ENCODE measurements at places on chromosomes 1 and 21.

- DNase-seq, result no peak
These were observed 17.8 kb downstream of the HLCS start for GRCh38 chr21:36948686-36949085.

DNA sequence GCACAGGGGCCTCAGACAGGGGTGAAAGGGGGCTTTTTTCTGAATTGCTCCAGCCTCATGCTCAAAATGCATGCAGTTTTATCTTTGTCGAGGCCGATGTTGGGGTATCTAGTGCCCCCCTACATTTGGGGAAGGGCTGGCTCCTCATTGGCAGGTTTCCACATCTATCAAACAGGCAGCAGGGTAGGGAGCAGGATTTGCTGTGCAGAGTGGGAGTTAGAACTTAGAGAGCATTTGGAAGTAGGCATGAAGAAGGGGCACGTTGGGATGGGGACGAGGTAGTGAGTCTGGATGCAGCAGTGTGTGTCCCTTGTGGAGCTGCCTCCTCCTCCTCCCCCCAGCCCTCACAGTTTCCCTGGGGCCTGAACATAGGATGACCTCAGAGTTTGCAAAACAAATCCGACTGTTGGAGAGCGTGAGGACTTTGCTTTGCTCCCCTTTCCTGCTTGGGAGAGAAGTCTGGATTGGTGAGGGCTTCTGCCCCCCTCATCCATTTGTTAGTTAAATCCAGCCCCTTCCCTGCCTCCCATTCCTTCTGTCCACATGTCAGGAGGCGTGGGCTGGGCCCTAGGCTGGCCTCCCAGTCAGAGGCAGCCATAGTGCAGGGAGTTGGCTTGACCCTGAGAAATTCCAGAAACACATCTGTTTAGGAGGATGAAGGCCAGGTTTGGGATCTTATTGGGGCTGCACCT, 36.9 kb upstream of the GPR37L1 start:
- DNase-seq, result no peak

- no peak for DNase-seq
These were observed 21.2 kb downstream of the TMEM63A start for GRCh38 chr1:225860876-225861441.

DNA sequence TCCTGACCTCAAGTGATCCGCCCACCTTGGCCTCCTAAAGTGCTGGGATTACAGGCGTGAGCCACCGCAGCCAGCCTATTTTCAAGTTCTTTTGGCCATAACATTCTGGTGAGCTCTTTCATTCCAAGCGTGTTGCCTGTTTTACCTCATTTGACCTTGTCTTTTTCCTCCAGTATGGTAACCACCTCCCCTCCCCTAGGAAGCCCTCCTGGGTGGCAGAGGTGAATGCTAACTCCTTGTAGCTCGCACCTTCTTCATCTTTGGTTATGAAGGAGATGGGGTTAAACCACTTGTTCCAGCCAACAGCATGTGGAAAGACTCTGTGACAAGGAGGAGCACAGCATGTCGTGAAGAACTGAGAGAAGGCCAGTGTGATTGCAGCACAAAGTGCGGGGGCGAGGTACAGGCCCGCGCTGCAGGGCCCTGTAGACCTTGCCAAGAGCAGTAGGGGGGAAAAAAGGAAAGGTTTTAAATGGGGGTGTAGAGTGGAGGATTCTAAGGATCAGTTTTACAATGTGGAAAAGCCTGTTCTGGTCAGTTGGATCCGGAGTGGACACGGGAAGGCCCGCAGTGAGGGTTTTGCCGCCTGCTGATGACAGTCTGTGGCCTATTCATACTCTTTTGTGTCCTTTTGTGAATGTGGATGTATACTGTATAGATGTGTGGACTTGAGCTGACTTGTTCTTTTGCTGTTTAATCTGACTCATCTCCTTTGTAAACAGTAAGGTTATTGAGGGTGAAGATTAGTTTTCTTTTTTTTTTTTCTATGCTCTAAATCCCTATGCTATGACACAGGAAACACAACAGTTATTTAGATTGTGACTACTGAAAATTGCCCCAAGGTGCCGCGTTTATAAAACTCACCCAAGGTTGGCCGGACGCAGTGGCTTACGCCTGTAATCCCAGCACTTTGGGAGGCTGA, 7.5 kb upstream of the ZNF436 start:
- no peak for DNase-seq

DNA sequence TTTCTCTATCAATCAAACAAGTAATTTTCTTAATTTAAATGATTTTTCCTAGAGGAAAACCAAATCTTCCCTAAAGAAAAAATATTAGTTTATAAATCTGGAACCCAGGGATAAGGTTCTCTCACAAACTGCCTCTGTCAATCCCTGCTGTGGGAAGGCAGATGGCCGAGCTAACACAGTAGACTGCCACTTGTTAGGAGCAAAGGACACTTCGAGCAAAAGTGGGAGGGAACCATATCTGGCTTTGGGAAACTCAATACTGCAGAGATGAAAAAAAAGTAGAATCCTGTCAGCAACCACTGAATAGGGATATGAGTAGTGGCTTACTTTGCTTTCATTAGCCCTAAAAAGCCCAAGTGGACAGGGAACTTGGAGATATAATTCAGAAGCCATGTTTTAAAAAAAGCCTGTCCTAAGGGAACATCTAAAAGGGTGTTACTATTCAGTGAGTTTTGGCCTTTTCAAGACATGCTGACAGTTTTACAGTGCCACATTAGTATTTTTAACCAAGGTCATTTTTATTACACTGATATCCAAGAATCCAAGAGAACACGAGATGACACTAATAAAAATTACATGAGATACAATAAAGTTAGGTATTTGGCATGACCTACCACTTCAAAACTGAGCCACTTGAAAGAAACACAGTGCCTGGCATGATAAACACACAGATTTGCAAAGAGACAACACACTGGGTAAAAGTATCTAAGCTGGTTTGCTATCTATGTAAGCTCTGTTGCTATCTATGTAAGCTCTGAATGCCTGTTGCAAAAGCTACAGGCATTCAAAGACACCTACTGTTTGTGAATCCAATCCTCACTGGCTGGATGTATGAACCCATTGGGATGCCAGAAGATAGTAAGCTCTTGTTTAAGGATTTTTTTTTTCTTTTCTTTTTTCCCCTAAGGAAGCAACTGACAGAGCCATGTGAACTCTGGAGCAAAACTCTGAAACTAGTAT, 21.4 kb downstream of the TEX38 start:
- no peak for DNase-seq

DNA sequence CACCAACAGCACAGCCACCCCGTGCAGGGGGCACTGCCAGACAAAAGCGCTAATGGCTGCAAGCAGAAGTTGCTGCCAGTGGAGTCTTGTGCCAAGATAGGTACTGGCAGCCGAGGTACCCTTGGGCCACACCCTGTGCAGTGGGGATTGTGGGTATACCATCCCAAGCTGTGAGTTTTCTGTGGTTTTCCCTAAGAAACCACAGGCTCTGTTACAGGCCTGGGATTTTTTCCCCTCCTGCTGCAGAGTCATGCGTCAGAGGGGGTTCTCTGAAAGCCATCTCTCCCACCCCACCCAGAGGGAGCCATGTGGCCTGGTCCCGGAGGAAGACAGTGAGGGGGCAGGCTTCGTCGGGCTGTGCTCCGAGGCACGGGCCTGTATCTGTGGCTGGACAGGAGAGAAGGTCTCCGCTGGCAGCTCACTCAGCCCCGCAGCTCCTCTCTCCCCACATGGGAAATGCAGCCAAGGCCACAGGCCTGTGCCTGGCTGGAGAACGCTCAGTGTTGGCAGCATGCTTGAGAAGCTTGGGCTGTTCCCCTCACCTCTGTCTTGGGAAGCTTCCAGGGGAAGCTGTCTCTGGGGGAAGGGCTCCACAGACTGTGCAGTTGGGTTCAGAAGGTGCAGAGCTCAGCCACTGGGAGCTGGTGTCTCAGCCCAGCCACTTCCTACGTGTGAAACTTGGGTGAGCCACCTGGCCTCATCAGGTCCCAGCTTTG, 42.5 kb downstream of the NEK2 start:
- no peak for DNase-seq

- DNase-seq, result no peak
These were observed 170.0 kb upstream of the L1TD1 start for GRCh38 chr1:62024690-62025089.

DNA sequence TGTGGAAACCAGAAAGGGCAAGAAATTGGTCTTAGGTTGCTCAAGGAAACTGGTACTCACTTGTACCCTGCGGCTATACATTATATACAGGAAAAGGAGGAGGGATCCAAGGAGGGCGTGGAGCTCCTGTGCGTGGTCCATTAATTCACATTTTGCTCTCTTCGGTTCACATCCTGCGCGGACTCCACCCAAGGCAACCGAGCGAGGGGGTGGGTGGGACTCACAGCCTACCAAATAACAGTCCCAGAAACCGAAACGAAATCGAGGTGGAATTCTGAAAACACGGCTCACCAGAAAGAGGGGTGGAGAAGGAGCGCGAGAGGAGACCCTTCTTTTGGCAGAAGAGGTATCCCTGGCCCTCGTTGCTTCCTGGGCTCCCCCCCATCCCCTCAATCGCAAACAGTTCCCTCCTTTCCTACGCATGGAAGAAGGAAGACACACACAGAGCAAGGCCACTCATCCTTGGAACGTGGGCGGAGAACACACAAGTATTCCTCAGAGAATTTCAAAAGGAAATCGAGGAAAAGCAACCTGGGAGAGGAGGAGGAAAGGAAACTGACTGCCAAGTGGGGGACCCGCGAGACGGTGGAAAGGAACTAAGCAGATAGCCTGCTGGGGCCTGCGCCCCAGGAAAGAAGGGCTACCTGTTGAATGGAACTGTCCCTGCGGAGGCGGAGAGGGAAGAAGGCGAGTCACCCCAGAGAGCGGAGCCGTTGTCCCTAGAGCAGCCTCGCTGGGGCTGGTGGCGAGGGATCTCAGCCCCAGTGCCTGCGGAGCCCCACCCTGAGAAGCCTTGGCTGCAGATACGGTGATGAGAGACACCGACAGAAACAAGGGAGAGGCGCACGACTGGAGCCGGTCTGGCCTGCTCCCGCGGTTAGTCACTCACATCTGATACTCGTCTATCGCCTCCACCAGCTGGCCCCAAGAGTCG, 705 bp downstream of the AIDA start:
- DNase-seq, result peak; percentile 73

GRCh38 chr1:86487811-86488141, 19.0 kb downstream of the CLCA1 start:
- no peak for DNase-seq

DNA sequence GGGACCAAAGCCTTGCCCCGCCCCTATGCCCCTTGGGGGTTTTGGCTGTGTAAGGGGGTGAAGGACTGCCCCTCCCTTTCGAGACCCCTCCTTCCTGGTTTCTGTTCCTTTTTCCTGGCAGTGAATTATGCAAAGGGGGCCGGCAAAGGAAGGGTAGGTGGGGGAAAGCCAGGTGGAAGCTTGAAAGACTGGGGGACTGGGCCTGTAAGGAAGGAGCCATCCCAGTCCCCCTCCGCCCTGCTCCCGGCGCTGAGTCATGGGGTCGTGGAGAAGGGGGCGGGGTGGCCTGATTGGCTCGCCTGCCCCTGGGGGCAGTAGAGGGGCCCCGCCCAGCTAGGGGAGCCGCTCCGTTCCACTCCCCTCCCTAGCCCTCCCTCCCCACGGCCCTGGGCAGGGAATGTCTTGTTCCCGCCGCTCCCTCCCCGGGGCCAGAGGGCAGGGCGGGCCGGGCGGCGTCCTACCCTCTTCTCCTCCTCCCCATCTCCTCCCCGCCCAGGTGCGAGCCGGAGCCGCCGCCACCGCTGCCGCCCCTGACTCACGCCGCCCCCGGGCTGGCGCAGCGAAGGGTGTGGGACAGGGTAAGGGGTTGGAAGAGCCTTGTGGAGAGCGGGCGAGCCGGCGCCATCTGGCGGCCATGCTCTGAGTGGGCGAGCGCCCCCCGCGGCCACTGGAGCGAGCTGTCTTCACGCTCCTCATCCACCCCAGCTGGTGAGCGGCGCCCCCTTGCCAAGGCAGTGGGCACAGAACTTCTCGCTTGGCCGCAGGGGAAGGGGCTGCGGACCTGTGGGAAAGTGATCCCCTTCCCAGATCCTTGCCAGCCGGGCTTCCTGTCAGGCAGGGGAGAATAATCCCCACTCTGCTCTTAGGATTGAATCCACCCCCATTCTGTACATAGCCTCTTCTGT, 14.7 kb downstream of the ZBTB7B start:
- DNase-seq, result peak; percentile 77

- DNase-seq, result no peak
These were observed 1363.2 kb upstream of the ADGRL4 start for GRCh38 chr1:80369780-80370179.

GRCh38 chr1:246280551-246280950, 226.5 kb downstream of the SMYD3 start:
- peak; percentile 21 for DNase-seq

DNA sequence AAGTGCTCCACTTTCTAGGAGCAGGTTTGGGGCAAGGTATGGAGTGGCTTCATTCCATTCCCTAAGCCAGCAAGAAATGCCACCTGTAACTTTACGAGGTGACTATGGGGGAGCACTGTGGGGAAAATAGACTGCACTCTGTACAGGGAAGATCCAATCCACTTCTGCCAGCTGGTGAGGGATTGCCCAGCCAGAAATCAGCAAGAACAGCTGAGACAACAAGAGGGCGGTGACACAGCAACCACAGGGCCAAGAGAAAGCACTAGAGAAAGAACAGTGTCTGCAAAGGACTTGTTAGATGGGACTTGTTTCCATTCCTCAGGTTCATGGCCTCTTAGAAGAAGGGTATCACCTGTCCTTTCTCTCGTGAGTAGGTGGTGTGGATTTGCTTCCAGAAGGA, 19.6 kb downstream of the CAPN8 start:
- no peak for DNase-seq

GRCh38 chr1:167457936-167458584, 60.3 kb downstream of the CD247 start:
- no peak for DNase-seq

DNA sequence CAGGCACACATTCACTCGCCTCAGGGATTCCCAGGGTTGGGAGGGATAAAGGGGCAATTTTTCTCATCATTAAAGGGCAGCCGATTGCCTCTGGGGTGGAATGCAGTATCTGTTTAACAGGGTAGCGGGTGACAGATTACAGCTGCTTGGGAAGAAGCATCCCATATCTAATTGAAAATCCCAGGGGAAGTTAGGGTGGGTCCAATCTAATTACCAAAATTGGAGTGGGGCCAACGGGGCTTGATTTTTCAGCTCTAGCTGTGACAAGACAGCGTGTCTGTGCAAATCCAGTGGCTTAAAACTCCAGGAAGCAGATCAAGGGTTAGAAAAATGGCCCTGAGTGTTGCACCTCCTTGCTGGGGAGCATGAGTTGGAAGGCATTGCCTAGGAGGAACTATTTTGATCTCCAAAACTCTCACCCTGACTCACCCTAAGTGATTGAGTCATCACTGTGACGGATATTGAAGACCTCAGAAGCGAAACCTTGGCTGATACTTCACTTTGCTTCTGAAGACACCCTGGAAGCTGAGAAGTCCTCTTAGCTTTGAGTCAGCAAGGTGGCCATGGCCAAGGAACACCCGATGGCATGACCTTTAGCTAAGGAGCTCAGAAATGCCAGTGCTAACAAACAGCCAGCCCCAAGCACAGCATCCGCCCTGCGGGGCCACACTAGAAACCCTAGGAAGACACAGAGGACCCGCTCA, 46.0 kb downstream of the GRHL3 start:
- DNase-seq, result no peak

Data from Kasumi-1 (cell line).